8988T (cell line): ENCODE measurements at places on chromosomes 12 and 14.

DNA sequence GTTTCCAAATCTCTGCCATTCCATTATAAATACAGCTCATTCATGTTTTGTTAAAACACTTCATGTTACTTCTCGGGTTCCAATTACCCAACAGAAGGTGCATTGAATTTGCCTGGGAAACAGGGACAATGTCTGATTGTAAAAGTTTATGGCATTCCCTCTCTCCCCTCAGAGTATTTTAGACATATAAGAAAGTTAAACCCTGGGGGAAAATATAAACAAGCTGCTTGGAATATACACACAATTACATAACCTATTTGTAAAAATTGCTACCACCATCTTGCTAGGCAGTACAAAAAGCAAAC, 60.0 kb downstream of the BTG1 start:
- no peak for DNase-seq

DNA sequence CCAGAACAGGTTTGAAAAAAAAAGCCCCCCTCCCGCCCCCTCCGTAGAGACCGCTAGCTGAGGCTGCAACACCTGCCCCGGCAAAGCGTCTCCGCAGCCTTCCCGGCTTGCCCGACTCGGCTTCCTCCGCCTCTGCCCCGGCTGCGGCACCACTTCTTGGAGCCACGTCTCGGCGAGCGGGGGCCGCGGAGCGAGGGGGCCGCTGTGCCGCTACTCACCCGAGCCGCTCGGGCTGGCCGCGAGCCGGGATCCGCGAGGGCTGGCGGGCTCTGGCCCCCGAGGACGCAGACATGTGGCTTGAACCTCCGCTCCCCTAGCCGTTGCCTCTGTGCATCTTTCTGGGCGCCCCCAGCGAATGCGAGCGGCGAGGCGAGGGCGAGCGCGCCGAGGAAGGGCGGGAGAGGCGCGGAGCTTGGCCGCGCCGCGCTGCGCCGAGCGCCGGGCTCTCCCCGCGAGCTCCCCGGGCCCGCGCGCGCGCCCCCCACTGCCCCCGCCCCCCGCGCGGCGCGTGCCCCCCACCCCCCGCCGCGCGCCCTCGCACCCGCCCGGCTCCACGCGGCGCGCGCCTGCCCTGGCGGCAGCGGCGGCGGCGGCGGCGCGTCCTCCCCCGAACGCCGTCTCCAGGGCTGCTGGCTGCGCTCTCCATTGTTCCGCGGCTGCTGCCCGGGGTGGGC, 249.5 kb downstream of the APAF1 start:
- no peak for DNase-seq

- DNase-seq, result no peak
Measured at GRCh38 chr12:64916411-64917261, 92.2 kb downstream of the TBC1D30 start.

DNA sequence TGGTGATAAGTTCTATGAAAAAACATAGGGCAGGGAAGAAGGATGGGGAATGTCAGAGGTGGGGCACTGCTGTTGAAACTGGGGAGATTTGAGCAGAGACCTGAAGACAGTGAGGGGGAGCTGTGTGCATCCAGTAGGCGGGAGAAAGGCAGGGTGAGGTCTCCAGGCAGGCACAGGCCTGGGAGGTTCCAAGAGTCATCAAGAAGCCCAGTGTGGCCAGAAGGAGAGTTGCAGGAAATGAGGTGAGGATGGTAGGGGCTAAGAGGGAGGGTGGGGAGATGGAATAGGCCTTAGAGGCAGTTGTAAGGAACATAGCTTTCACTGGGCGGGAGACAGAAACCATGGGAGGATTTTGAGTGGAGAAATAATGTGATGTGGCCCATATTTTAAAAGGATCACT, 341.8 kb downstream of the GLT1D1 start:
- no peak for DNase-seq

GRCh38 chr12:39752482-39753137, 133.0 kb upstream of the ABCD2 start:
- DNase-seq, result no peak

GRCh38 chr12:61384511-61384910, 875.7 kb upstream of the USP15 start:
- DNase-seq, result no peak

- no peak for DNase-seq
Measured at GRCh38 chr12:22306311-22306710, 28.2 kb downstream of the ST8SIA1 start.

- no peak for DNase-seq
Measured at GRCh38 chr12:39127401-39127800, 222.0 kb upstream of the CPNE8 start.

- no peak for DNase-seq
Measured at GRCh38 chr12:88351146-88351545, 209.0 kb downstream of the TMTC3 start.

GRCh38 chr14:61528591-61529021, 166.7 kb upstream of the HIF1A start:
- DNase-seq, result no peak

- no peak for DNase-seq
Measured at GRCh38 chr12:28507033-28507432, 316.8 kb downstream of the CCDC91 start.

DNA sequence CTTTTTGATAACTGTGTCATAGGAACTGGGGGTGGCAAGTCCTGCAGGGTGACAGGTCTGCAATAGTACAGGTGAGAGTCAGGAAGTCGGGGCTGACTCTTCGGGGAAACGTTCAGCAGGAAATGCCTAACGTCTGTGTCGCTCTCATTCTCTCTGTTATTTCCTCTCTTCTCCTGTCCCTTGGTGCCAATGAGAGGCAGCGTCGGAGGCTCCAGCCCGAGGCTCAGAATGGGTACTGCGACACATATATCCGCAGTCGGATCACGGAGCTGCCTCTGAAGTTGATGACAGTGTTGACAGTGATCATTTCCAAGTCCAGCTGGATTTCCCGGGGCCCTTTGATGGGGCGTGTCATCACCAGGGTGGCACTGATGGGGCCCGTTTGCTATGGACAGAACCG, 2.7 kb upstream of the TC2N start:
- DNase-seq, result peak; percentile 64

DNA sequence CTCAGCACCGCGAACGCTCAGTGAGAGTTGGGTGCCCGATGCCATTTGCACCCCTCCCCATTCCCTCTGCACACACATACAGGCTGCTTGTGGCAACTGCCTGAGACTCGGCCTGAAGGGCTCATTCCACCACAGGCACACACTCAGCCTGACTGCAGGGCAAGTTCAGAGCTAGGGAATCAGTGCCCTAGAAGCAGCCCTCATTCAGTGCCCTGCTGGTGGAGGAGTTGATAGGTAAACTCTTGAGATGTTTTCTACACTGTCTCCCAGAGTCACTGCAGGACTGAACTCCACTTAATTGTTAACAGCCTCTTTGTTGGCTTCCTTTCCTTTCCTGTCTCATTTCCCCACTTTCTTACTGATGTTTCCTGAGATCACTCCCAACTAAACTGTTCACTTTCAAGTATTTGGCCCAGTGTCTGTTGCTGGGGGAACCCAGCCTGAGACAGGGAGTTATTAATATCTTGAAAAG, 16.9 kb downstream of the PPP1R36 start:
- no peak for DNase-seq

DNA sequence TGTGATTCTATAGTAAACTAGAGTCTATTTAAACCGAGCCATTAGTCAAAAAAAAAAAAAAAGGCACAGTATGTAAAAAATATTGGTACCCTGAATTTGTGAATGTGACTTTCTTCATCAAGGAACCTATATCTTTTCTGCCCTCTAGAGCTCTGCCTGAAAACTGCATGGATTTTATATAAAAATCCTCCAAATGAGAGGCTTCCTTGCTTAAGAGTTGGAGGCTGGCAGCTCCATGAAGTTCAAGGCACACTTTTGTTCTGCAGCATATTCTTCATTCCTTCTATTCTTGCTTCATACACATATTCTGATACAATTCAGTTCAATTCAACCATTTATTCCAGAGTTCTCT, 23.1 kb upstream of the NKX2-8 start:
- DNase-seq, result no peak

- DNase-seq, result no peak
Measured at GRCh38 chr14:81594012-81594411, 60.4 kb upstream of the SEL1L start.

DNA sequence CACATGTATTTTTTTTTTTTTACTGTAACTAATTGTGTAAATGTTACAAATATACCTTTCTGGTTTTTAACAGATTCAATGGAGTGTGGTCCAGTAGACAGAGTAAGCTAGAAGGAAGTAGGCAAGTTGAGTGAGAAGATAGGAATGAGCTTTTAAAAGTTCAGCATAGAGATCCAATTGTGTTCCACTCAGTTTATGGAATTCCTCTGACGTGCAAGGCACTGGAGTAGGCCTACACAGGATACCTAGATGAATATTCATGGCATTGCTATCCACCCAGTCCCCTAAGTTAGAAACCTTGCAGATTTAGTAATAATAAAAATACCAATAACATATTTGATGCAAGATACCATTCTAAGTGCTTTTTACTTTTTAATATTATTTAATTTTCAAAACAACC, 225.6 kb upstream of the ARID2 start:
- DNase-seq, result no peak

GRCh38 chr12:5567016-5567725, 135.3 kb downstream of the NTF3 start:
- no peak for DNase-seq

- DNase-seq, result no peak
Measured at GRCh38 chr14:103561381-103562178, 877 bp downstream of the BAG5 start.

- no peak for DNase-seq
Measured at GRCh38 chr12:94807951-94808350, 157.6 kb upstream of the TMCC3 start.

GRCh38 chr12:124110372-124110883, 137.4 kb downstream of the ZNF664 start:
- DNase-seq, result no peak

DNA sequence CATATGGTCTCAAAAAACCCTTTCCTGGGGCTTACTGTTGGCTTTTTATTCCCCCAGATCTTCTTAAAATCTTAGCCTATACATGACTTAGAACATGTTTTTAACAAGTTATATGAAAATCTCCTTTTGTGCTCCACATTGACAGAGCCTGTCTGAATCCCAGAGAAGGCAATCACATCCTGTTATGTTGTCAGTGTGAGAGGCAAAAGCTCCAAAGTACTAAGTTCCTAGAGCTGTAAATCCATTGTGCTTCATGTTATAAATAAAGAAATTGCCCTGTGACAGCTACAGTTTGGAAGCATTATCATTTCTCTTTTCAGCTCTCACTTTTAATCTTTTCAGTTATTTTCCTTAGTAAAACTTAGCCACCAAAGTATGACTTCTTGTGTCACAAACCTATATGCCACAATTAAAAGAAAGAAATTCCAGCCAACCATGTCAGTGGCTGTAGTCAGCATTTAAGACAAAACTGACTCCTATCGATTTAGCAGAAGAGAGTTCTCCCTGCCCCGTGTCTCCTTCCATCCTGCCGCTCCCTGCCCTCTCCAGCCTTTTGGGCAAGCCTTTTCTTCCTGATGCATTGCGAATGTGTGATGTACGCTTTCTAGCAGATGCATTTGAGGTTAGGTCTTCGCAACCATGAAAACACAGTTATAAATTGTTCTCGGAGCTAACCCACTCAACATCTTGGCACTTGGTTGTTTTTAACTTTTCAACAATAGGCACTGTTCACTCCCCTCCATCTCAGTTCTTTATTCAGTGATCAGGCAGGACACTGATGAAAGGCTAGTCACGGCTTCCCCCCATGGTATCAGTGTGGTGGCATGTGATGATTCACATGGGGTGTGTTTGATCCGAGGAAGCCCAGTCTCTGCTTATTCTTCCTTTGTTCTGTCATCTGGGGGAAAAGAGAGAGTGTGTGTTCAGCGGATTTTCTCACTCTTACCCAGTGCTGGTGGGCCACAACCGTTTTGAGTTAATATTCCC, 143.5 kb downstream of the SSPN start:
- DNase-seq, result peak; percentile 15

DNA sequence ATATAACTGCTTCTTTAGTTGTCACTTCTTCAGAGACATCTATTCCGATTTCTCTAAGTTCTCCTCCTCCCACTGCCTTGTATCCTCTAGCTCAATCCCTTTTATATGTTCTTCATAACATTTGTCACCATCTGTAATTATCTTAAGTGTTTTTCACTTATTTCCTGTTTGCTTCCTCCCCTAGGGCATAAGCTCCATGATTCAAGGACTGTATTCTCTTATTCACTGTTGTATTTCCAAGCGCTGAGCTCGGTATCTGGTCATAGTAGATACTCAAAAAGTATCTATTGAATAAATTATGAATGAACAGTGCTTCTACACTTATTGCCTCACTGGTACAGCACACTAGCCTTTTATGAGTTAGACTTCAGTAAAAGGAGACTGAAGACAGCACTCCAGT, 109.0 kb upstream of the TMPO start:
- no peak for DNase-seq

- DNase-seq, result no peak
Measured at GRCh38 chr14:31568671-31569070, 7.5 kb downstream of the NUBPL start.

- no peak for DNase-seq
Measured at GRCh38 chr12:127819056-127819455, 447.9 kb upstream of the TMEM132C start.

GRCh38 chr12:9731797-9732196, 1.1 kb downstream of the CLECL1 start:
- DNase-seq, result no peak

DNA sequence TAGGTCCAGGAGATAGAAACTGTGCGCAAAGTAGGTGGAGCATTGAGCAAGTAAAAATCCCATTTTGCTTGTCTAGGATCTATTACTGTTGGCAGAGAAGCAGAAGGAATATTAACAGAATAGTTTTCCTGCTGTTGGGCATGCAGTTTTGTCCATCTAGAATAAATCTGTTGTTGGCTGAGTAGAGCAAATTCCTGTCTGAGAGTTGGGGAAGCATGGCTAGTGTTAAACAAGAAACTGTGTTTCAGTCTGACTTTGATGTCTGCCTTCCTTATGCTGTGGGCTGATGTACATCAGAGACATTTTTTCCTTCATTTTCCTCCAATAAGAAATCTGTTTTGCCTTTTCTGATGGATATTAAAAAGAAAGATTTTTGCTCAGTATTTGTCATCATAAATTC, 98.2 kb downstream of the RAD52 start:
- DNase-seq, result no peak

DNA sequence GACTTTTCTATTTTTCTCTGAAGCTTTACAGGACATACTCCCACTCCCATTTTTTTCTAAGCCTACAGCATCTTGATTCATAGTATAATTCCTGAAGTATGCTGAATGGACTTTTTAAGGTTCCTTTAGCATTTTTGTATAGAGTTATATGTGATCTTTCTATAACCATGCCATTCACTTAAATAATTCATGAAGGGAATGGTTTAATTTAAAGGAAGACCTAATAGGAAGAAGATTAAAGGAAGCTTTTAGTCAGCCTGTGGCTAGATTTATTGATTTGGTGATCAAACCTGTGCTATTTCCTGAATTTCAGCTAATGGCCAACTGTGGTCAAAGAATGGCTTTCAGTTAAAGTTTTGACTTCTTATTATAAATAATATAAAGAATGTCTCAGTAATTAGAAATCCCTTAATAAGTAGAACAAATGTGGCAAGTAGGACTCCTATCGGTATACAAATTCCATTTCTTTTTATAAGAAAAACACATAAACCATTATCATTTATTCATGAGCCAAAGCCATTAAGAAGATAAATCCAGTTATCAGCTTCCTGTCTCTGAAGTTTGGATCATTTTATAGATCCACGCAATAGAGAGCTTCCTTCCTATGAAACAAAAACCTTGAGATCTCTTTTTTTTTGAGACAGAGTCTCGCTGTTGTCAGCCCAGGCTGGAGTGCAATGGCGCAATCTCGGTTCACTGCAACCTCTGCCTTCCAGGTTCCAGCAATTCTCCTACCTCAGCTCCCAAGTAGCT, 4.0 kb upstream of the MAPK1IP1L start:
- no peak for DNase-seq
